ENCODE measurements at places on chromosomes 6 and 20. TPM values are rescaled to one million over a fixed set of nuclear protein-coding genes. Genes with fewer than 3 reads are reported as not detected.

- DNase-seq, result no peak
Observed at GRCh38 chr6:141218583-141218982, 914.1 kb upstream of the GJE1 start.

- no peak for DNase-seq
Observed at GRCh38 chr20:63483834-63484233, 11.4 kb upstream of the KCNQ2 start.

- no peak for DNase-seq
Observed at GRCh38 chr6:13484138-13484708, 3.2 kb downstream of the GFOD1 start.

- no peak for DNase-seq
Observed at GRCh38 chr6:116783852-116784251, 18.3 kb upstream of the FAM162B start.

Gene DNAAF9
- total RNA-seq, result 22.5 TPM

Data from adrenal gland (tissue), 19 donors.